ENCODE measurements at places on chromosomes 3 and 15.

- DNase-seq: no peak
These were observed 32.5 kb upstream of the LIMD1 start for GRCh38 chr3:45562027-45562426.

GRCh38 chr3:101638261-101638745 lies 38.6 kb downstream of the ZBTB11 start:
- no peak for DNase-seq

DNA sequence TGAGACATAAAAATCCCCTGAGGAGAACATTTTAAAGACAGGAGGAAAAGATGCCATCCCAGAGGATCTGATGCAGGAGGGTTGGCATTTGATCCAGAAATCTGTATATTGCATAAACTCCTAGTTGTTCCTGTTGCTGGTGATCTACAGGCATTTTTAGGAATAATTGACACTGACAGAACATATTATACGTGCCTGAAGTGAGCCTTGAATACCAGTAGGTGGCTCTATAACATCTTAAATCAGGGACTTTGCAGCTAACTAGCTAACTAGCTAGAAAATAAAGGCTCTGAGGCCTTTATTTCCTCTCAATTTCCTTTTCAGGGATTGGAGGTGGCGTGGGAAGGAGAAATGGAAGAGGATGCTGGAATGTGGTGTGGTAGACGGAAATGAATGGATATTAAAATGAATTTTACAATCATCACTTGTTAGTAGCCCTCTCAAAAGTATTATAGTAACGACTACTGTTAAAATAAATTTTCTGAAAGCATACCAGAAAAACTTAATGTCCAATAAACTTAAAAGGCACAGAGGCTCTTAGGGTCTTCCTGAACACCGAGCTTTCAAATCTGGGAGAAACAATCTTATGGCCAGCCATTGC lies 73.8 kb upstream of the ZBED2 start:
- DNase-seq: no peak

GRCh38 chr3:189108067-189108466 lies 63.7 kb upstream of the TPRG1 start:
- DNase-seq: no peak

All from tibial artery (tissue), 4 donors.